ENCODE measurements at places on chromosomes 3 and 15. TPM values are rescaled to one million over a fixed set of nuclear protein-coding genes. Genes with fewer than 3 reads are reported as not detected.
A peak's percentile ranks its signal among the peaks of the same experiment; 100 is the strongest.

The CADM2 gene
- total RNA-seq = 6.9 TPM

DNA sequence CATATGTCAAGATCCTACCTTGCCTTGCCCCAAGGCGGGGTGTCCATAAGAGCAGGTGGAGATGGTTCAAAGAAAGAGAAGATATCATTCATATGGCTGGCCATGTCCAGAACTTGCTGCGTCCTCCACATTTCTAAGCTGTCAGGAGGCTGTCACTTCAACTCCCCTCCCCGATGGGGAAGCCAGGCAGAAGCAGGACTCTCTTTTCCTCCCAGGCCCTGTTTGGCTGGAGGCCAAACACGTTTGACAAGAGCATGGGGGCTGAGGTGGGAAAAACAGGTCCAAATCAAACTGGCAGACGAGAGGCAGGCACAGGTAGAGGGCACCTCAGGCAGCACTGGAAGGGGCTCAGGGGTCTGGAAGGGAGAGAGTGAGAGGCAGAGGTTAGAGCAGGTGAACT is 37.7 kb downstream of the MESD start:
- no peak for DNase-seq

GRCh38 chr15:34275721-34276120 is 50.9 kb downstream of the EMC4 start:
- DNase-seq = no peak

The CCDC9B gene
- 9.4 TPM for total RNA-seq

DNA sequence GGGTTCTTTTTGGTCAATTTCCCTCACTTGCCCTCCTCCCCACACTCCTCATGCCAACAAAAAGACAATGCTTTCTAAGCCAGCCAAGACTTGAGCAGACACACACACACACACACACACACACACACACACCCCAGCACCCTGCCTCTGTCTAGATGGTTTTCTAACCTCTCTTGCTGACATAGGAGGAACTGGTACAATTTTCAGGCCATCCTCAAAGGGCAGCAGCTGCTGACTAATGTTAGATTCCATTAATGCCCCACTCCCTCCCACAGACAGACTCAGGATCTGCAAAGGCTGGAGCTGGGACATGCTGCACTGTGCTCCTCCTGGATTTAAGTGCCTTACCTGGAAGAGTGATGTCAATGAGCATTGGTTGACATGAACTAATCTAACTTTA is 438.4 kb downstream of the OCA2 start:
- DNase-seq = no peak

The NOX5 gene
- total RNA-seq = 2.6 TPM

DNA sequence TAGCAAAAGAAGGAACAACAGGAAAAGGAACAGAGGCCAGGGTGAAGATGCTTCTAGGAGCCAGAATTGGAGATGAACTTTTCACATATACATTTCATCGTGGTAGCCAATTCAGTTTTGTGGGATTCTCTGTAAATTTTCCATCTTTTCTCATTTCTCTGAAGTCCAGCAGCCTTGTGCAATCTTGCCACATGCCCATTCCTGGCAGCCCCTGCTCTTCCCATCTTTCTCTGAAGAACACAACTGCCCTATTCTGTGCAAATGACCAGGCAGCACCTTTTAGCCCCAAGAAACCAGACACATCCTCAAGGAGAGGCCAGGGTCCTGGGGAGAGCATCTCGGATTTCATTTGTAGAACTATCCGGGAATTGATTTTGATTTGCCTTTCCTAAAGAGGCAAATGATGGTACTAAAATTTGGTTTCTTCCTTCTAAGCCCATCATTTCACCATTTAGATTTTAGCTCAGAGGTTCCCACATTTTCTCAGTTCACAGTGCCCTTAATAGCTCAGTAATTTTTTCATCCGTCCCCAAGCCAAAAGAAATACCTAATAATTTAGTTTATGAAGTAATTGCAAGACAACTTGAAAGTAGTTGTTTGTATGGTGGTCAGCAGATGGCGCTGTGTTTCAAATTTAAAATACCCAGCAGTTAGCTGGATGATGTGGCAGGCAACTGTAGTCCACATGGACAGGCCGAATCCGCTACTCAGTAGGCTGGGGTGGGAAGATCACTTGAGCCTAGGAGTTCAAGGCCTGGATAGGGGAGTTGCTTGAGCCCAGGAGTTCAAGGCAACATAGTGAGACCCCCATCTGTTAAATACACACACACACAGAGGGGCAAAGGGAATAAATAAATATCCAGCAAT is 61.3 kb upstream of the ACKR4 start:
- DNase-seq = peak; percentile 38

The ASB7 gene
- total RNA-seq = 17.1 TPM

The KBTBD13 gene
- total RNA-seq = not detected

DNA sequence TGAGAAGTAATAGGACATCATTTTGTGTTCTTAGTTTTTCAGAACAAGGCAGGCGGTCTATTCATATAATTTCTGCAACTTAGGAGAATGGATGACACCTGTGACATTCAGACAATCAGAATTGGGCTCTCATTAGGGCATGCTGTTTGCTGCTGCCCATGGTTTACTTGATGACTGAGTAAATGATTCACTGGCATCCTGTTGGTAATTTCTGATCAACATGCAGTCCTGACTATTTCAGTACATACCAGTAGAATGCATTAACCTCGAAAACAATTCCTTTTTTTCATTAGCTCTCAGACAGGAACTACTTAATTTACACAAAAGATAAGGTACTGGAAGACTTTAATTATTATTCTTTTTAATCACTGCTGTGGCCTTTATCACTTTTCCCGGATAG is 641.6 kb downstream of the NSUN3 start:
- DNase-seq = no peak

DNA sequence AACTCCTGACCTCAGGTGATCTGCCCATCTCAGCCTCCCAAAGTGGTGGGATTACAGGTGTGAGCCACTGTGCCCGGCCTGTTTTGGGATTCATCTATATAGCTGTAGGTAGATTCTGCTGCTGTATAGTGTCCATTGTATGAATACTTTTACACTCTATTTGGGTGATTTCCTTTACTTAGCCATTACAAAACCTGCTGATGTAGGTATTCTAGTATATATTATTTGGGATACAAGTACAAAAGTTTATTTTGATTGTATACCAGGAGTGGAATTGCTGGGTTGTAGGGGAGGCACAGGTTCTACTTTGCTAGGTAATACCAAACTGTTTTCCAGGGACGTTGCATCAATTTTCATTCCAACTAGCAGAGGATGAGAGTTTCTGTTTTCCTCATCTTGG is 9.5 kb upstream of the OXSR1 start:
- DNase-seq = no peak

GRCh38 chr15:60399246-60399915 is 1.6 kb upstream of the ANXA2 start:
- DNase-seq = no peak

The LRRC34 gene
- total RNA-seq = 1.0 TPM

DNA sequence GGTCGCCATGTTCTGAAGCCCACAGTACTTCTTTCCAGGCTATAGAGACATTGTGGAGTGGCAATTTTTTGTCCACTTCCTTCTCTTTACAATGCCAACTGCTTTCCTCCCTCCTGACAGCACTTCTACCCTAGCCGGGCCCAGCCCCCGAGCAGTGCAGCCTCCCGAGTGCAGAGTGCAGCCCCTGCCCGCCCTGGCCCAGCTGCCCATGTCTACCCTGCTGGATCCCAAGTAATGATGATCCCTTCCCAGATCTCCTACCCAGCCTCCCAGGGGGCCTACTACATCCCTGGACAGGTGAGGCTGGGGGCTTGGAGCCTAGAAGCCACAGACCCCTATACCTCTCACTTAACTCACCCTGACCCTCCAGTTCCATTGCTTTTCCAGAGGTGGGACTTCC is 2.8 kb downstream of the EIF4G1 start:
- DNase-seq = no peak

- no peak for DNase-seq
Observed at GRCh38 chr3:16589867-16590624, 15.2 kb downstream of the DAZL start.

The TRH gene
- not detected for total RNA-seq

DNA sequence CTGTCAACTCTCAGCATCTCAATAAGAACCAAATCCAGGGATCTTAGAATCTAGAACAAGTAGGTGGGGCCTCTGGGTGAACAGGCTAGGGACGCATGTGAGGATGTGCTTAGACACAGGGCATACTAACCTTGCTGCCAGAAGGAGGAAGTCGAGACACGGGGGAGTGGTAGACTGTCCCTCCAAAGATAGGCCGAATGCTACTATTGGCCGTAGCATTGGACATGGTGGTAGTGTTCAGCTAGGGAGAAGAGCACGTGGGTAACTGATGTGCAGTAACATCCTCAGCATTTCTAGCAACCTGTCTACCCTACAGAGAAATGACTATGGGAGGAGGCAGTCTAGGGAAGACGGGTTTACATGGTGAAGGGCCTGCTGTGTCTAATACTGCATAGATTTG is 15.6 kb downstream of the RCCD1 start:
- DNase-seq = no peak

The FAM107A gene
- total RNA-seq = 17.7 TPM

DNA sequence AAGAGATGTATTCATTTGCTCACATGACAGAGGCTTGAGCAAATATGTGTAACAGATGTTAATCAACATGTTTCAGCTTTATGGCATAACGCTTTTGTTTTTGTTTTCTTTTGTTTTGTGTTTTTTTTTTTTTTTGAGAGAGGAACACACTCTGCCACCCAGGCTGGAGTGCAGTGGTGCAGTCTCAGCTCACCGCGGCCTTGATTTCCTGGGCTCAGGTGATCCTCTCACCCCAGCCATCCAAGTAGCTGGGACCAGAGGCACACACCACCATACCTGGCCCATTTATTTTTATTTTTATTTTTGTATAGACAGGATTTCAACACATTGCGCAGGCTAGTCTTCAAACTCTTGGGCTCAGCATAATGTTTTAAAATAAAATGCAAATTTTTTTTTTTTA is 1504.4 kb upstream of the CADM2 start:
- no peak for DNase-seq

The ZNF445 gene
- 5.8 TPM for total RNA-seq

DNA sequence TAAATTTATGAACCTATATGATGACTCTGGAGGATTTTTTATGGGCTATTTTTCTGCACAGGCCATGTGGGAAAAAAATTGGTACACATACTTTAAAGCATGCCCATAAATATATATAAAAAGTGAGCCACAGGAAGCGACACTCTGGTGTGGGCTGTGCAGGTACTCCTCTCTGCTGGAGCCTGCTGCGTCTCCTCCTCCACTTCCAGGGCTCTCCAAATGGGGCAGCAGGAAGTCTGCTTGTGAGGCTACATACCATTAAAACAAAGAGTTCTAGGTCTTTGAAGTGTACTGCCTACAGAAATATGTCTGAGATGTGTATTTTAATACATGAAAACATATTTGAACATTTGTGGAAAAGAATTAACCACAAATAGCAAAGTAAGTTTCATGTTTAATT is 135.1 kb downstream of the CTNNB1 start:
- no peak for DNase-seq

- DNase-seq = peak; percentile 47
Observed at GRCh38 chr3:48409291-48410201, 20.3 kb downstream of the PLXNB1 start.

DNA sequence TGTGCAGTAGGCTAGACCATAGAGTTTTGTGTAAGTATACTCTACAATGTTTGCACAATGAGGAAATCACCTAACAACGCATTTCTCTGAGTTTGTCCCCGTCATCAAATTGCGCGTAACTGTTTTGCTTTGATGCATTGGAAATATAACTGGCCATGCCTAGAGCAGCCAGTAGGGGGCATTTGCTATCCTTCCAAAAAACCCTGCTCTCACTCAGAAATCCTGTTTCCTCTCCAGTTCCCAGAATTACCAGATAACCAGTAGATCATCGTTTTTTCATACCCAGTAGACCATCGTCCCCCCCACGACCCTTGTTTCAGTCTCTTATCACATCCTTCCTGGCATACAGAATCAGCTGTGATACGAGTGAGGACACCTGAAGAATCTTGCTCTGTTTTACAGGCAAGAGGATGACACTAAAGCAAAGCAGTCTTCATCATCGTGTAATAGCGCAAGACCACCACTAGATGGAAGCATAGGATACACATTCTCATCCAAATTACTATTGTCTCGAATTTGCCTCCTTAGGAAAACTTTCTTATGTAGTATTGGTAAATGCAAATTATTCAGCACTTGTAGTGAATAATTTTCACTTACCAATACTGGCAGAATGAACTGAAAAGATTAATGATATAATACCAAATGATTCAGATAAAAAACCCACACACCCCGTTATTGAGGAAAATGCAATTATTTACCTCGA is 4.4 kb upstream of the GABRR3 start:
- no peak for DNase-seq

The ZNF620 gene
- total RNA-seq = 0.96 TPM

The TP63 gene
- 47.7 TPM for total RNA-seq

The PLSCR4 gene
- total RNA-seq = 70.5 TPM

- DNase-seq = peak; percentile 35
Observed at GRCh38 chr3:8622873-8623691, 21.5 kb downstream of the SSUH2 start.

DNA sequence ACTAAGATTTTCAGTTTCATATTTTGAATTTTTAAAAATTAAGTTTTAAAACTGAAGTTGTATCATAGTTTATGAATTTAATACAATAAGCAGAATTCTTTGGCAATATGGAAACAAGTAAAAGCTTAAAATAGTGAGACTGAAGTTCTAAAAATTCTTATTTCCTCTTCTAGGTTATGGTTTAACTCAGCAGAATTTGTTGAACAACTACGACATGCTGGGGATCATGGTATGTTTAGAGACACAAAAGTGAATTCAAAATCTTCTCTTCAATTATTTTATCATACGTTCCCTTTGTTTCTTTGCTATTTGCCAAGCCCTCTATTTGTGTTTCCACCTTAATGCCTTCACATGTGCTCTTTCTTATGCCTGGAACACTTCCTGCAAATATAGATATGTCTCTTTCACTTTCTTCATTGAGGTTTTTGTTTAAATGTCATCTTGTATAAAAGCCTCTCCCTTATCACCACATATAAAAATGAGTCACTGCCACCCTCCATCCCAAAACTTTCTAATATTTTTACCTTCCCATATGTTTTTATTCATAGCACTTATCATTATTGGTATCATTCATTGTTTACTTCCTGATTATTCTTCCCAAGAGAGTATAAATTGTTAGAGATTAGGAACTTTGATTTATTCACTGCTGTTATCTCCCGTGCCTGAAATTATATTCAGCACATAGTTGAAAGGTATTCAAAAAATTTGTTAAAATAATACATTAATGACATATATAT is 6.4 kb downstream of the SUCNR1 start:
- no peak for DNase-seq

DNA sequence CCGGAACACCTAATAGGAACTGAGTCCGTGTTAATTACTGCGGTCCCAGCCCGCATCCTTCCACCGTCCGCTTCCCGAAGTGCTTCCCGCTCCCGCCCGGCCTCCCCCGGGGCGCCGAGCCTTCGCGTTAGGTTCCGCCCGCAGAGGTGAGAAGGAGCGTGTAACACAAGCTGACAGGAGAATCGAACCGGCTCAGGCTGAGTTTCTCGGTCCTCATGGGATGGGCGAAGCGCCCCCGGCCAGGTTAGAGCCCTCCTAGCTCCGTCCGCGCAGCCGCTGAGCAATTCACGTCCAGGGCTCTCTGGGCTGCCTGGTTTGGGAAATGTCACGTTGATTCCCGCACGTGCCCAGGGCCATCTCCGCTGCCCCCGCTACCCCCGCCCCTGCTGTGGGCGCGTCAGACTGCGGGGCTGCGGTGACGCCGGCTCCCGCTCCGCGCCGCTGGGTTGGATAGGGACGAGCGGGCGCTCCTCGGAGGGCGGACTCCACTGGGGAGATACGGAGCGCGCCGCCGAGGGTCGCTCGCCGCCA is 954 bp downstream of the CLDN11 start:
- no peak for DNase-seq

- DNase-seq = peak; percentile 65
Observed at GRCh38 chr3:15108082-15108545, 9.2 kb upstream of the RBSN start.

Data from breast epithelium (tissue), 4 donors.